NCI-H446 treated with DMSO at 0.1 percent for 48 hours (cell line): ENCODE measurements at places on chromosomes 3 and 15.

DNA sequence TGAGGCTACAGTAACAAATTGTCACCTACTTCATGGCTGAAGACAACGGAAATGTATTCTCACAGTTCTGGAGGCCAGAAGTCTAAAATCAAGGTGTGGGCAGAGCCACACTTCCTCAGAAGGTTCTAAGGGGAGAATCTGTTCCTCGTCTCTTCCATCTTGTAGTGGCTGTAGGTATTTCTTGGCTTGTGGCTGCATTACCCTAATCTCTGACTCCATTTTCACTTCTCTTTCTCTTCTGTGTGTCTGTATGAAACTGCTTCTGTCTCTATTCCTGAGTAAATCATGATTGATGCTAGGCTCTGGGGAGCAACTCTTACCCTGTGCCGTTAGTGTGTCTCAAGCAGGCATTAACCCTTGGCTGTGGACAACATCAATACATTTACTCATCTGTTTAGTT is 164.7 kb downstream of the SQOR start:
- DNase-seq, result no peak

GRCh38 chr3:66502245-66502874 is 1.5 kb upstream of the LRIG1 start:
- DNase-seq, result no peak

DNA sequence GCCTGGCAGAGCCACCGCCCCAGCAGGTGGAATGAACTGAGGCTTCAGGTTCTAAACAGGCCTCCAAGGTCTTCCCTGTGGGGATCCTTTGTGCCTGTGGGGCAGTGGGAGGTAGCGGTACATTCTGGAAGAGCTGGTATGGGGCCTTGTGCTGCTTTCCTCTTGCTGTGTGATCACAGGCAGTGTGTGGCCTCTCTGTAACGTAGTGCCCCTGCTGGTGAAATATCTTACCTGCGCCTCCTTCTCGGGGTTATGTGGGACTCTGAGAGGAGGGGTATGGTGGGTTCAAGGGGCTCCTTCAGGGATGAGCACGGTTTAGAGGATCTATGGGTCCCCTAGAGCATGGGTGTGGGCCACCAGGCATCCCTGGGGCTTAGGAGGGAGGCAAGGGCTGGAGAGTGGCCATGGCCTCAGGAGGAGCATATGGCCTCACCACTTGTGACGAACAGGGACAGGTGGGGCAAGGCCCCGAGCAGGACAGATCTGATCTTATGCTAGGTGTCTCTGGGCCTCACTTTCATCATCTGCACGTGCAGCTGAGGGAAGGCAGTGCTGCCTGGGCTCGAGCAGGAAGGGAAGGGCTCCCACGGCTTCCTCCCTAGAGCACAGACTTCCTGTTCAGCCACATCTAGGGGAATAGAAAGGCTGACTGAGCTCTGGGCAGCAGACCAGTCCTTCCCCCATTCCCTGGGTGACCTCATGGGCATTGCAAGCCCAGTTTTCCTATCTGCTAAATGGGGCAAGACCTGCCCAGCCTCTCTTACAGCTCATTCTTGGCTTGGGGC is 1.9 kb upstream of the ALS2CL start:
- no peak for DNase-seq

- DNase-seq, result no peak
These were observed 4.9 kb downstream of the HDAC11 start for GRCh38 chr3:13484851-13485590.

DNA sequence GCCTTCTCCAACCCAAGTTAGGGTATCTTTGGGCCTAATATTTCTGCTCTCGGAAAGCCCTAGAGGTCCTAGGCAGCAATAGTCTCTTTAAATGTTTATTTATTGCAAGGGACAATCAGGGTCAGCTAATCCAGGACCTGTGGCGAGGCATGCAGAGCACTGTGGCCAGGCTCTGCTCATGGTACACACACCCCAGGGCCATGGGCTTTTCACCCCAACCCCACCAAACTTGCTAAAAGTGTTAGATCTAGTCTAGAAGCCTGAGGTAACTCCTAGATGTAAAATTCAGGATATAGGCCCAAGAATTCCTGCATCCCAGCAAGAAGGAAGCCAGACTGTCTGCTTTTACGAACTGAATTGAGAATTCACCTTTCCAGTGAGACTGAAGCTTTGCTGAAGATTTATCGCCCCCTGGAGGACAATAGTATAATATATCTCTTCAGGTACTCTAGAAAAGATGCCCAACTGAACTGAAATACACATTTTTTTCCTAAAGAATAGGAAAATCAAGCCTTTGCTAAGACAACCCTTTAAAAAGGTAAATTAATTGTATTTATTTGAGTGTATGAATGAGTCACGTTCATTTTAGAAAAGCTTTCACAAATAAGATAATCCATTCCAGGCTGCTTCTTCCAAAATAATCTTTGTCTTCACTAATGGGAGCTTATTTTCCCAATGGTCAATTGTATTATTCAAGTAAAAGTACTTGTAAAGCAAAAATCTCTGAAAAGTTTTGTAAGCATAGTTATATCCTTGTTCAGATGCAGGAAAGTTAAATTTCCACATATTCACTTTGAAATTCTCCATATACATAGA is 89.8 kb downstream of the LRRC3B start:
- peak; percentile 3 for DNase-seq

- no peak for DNase-seq
These were observed 63.7 kb downstream of the CORO2B start for GRCh38 chr15:68642491-68642845.

DNA sequence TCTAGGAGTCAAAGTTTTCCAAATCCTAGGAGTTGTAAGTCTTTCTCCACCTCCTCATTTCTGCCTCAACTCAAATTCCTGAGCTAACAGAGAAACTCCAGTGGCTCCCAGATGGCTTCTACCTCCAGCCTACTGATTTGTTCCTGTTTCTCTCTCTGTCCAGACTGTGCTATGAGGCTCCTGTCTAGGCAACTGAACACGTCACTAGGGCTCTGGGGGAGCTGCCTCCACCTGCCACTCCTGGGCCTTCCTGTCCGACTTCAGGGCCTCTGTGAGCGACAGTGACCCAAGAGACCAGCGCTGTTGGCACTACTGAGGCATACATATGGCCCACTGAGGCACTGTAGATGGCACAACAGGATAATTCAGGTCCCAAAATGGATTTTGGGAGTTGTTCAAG is 71.4 kb downstream of the EXOG start:
- DNase-seq, result no peak

- DNase-seq, result no peak
These were observed 22.7 kb upstream of the NIPA2 start for GRCh38 chr15:22815766-22816165.

DNA sequence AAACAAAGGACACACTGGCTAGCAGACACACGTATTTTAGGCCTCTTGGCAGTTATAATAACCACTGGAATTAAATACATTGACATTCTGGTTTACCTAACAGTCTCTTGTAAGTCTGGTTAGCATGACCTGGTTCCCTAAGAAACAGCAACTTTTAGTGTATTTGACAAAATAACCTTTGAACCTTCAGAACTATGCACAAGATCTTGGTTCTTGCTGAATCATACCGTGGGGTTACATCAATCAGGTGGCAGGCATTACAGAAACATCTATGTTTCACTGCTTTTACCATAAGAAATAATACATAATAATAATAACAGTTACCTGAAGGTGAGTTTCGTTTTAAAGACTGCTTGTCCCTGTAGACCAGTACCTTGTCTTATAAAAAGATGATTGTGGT is 18.8 kb downstream of the LEO1 start:
- DNase-seq, result no peak

- DNase-seq, result no peak
These were observed 431.4 kb downstream of the PDCD6IP start for GRCh38 chr3:34229876-34230275.

- DNase-seq, result no peak
These were observed 183.4 kb upstream of the SLCO3A1 start for GRCh38 chr15:91670108-91670507.

GRCh38 chr3:161419555-161420333 is 48.4 kb upstream of the SPTSSB start:
- no peak for DNase-seq

DNA sequence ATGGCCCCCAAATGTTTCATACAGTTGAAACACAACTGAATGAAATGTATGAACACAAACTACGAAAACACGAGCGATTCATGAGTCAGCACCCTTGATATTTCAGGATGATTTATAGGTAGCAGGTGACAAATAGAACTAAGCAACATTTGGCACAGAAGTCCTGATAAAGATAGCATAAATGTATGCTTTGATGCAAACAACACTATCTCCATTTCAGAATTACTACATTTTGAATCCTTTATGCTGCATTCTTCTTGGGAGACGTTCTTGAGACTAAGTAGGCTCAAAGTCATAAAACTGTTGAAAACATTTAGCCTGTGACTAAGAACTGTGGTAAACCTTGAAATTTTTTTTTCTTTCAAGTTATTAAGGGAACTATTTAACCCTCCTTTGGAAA is 200.3 kb upstream of the ICE2 start:
- no peak for DNase-seq

DNA sequence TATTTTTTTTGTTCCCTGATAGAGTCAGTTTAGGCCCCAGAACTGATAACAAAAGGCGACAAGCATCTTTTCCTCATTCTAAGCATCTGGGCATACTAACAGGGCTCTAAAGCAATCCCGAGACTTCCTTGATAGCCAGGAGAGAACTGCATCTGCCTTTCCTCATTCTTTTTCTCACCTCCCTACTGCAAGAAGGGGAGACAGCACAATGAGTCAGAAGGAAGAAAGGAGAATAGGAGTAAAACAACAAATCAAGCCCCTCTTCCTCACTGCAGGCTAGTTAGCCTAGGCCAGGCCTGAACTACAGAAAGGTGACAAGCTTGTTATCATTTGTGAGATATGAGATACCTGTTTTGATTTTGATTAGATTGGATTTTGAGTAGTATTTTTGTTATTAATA is 97.9 kb downstream of the NAALADL2 start:
- no peak for DNase-seq

DNA sequence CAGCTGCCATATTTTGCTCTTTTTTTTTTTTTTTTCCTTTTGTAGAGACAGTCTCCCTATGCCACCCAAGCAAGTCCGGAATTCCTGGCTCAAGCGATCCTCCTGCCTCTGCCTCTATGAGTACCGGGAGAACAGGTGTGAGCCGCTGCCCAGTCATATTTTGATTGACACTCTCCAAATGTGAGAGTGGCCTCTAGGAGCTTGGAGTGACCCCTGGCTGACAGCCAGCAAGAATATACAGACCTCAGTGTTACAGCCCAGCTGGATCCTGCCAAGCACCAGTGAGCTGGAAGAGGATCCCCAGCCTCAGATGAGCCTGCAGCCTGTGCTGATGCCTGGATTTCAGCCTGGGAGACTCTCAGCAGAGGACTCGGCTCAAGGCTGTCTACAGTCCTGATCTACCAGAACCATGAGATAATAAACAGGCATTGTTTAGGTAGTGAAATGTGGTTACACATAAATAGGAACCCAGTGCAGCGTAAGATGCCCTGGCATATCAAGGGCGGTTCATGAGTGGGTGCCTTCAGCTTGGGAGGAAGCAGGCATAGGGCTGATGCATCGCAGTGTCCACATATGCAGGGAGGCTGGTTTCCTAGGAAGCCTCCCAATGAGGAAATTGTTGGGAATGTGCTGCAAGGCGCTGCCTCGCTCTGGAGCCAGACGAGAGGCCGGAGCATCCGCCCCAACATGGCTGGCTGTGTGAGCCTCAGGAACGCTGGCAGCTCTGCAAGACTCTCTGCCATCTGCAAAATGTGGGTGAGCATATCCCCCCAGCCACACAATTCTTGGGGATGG is 38.9 kb upstream of the ATP10A start:
- DNase-seq, result no peak

- DNase-seq, result no peak
These were observed 30.2 kb upstream of the CA12 start for GRCh38 chr15:63411866-63412265.

GRCh38 chr3:56154297-56154696 is 314.0 kb downstream of the ERC2 start:
- DNase-seq, result no peak

- no peak for DNase-seq
These were observed 24.4 kb upstream of the TRIM59 start for GRCh38 chr3:160473978-160474377.

DNA sequence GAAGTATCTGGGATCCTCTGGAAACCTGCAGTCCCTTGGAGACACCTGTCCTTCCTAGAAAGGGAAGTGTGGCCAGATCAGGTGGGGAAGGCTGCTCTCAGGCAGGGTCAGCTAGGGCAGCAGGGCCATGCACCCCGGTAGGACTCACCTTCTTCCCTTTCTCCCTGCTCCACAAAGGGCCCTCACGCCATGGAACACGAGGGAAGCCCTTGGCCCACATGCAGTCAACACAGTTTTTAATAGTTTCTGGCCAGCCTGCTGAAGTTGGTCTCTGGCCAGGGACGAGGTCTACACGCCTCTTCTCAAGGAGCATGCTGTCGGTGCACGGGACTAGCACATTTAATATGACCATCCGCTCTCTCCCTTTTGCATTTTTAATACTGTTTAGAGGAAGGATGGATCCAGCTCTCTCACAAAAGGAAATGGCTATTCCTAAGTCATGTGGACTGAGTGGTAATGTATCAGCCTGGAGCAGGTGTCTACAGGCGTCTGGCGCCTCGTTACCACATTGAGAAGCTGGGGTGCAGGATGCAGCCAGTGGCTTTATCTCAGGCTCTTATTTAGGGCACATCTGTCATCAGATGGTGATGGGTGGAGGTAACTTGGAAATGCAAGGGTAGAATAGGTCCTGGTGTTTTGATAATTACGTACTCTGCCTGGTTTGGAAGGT is 153.9 kb downstream of the KLF13 start:
- DNase-seq, result no peak

DNA sequence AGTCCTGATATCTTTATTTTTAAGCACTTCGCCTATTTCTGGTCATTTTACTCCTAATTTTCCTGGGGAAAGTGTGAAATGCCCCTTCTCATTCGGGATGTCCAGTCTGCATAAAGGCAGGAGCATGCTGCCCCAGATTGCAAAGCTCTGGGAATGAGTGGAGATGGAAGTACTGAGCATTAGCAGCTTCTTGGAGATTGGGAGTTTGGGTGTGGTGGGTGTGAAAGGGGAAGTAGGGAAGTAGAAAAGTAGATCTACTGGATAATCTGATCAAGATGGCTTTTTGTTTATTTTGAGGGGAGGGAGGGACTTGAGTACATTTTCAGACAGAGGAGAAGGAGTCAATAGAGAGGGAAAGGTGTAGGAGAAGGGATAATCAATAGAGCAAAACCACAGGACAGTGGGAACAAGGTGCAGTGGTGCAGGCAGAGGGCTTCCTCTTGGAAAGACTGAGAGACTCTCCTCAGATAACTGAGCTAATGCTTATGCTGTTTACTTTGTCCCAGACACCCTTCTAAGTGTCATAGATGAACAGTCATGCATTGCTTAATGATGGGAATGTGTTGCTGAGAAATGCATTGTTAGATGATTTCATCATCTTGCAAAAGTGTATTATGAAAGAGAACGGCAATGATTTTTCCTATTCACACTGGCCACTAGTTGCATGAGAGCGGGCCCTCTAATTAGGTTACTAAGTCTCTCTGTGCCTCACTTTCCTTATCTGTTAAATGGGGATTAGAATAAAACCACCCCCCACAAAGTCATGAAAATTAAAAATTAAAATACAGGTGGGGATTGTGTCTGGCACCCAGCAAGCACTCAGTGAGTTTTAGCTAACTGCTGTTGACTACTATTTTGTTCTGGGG is 45.5 kb downstream of the PHLDB2 start:
- DNase-seq, result no peak
